NT2/D1 (cell line): ENCODE measurements at places on chromosomes 2 and 18.

DNA sequence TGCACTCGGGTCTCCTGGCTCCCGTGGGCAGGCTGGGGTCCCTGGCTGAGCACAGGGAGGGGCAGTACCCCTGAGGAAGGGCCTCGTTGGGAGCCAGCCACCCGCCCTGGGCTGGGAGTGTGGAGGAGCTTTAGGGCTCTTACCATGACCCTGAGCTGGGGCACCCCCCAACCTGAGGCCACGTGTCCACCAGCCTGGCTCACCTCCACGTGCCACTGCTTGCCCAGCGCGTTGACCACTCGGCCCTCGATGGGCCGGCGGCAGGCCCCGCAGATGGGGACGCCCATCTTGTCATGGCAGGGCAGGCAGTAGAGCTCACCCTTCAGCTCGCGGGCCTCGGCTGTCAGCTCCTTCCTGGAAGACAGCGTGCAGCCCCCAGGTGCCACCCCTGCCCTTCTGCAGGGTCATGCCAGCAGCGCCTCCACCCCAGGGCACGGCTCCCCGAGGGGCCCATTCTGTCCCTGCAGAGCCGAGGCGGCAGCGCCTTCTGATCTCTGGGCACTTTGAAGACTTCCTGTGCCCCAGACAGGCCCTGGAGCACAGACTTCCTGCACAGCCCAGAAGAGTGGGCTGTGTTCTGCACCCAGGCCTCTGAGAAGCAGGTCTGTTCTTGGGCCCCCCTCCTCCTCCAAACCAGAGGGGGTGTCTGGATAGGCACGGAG is 4.0 kb upstream of the GPR17 start:
- no peak for DNase-seq

- no peak for DNase-seq
These were observed 1795.7 kb upstream of the PIK3C3 start for GRCh38 chr18:40159141-40160017.

GRCh38 chr2:120858361-120859106 is 122.9 kb downstream of the GLI2 start:
- DNase-seq: no peak

- no peak for DNase-seq
These were observed 8.4 kb upstream of the CPS1 start for GRCh38 chr2:210548031-210548430.

- peak; percentile 75 for DNase-seq
These were observed 28.0 kb downstream of the PNO1 start for GRCh38 chr2:68185541-68186164.
